ENCODE measurements at places on chromosomes 11 and 22. TPM values are rescaled to one million over a fixed set of nuclear protein-coding genes. Genes with fewer than 3 reads are reported as not detected.

The SNX32 gene
- total RNA-seq: 0.47 TPM

The LINC01488 gene
- not detected for total RNA-seq

DNA sequence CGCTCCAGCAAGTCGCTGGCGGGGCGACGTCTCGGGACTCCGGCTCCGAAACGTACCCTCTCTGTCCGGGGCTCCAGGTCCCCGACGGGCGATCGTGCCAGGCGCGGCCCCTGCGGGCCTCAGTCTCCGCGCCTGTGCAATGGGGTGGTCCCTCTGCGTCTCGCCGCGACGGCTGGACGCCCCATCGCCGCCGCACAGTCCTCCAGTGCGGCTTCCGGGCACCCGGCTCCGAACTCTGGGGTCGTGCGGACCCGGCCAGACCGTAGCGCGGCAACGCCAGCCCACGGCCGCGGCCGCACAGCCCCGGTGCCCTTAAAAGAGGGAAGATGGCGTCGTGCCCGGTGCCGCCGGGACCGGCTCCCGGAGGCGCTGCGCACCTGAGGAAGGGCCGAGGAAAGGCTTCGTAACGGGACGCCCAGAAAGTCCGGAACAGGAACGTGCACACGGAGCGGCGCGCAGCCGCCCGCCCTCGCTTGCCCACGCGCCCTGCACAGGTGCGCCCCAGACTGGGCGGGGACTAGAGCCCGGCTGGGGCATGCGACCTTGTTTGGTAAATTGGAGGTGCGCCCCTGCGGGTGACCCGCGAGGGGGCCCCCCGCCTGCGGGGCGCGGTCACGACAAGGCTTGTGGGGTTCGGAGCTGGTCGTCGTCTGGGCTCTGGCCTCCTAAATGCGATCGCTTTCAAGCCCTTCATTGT is 525 bp downstream of the BIK start:
- H3K4me1 ChIP-seq: peaks cover 19% of the 10 kb centered on the region
- H3K4me3 ChIP-seq: peak overlapping the region; percentile 75
- peak; percentile 75 for DNase-seq
- peak overlapping the region; percentile 54 for H3K27ac ChIP-seq

GRCh38 chr22:48061726-48062125 is 1299.3 kb downstream of the TBC1D22A start:
- H3K36me3 ChIP-seq: no peaks in the 10 kb centered on the region
- no peak overlapping the region for H3K27ac ChIP-seq
- no peaks in the 10 kb centered on the region for H3K4me1 ChIP-seq
- H3K4me3 ChIP-seq: no peak overlapping the region

The MPZL2 gene
- total RNA-seq: 85.3 TPM

- H3K27ac ChIP-seq: no peak overlapping the region
- H3K4me3 ChIP-seq: no peak overlapping the region
- no peaks in the 10 kb centered on the region for H3K36me3 ChIP-seq
Observed at GRCh38 chr11:109984634-109985289, 108.4 kb upstream of the ZC3H12C start.

DNA sequence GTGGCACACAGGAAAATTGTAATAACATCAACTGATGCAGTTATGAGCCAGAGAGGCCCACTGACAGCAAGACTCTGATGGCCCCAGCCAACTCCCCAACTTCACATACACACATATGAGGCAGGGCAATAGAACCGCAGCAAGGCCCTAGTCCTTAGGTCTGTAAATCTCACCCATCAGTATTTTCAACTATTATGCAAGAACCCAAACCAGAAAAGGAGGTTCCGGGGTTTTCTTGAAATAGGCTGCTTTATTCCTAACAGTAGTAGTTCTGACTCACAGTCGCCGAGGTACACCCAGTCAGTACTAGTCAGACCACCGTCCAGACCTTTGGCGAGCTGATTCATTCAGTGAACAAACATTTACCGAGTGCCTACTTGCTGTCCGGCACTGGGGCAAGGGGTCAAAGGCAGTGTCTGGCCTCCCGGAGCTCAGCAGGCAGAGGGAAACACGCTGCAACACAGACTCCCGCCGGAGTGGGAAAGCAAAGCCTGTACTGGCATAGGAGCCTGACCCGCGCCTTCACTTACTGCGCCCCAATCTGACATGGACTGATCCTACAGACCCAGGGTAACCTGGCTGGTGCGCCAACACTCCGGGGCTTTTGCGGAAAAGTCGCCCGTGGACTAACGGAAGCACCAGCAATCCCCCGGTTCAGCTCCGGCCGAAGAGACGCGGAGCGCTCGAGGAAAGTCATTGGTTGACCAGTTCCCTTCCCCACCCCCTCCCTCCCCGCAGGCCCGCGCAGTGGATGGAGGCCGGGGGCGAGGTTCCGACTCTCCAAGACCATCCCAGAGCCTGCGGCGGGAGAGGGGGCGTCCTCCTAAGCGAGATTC is 1.3 kb downstream of the PLEKHA7 start:
- peak overlapping the region; percentile 73 for H3K4me3 ChIP-seq
- no peaks in the 10 kb centered on the region for H3K36me3 ChIP-seq
- peaks cover 19% of the 10 kb centered on the region for H3K27me3 ChIP-seq
- peak overlapping the region; percentile 69 for H3K27ac ChIP-seq
- DNase-seq: peak; percentile 56

DNA sequence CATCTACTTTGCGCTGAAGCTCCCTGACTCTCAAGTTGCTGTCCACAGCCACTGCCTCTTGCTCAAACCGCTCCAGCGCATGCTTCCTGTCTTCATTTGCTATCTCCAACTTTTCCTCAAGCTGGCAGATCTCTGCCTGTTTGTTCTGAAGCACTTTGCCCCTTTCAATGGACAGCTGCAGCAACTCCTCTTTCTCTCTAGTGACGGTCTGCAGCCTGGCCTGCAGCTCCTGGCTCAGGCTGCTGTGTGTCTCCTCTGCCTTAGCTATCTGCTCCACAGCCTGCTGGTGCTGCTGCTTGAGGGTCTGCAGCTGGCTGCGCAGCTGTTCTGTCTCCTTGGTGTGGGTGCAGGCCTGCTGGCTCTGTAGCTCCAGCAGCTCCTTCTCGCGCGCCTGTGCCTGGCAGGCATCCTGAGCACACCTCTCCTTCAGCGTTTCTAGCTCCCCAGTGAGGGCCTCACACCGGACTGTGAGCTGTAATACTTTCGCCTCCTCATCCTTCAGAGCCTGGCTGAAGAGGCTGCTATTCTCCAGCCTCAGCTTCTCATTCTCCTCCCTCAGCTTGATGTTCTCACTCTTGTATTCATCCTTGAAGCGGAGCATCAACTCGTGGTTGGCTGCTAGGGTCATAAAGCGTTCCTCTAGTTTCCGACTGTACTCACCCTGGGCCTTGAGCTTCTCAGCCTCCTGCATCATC is 723 bp downstream of the CCDC89 start:
- H3K4me1 ChIP-seq: peaks cover 14% of the 10 kb centered on the region
- peak; percentile 48 for DNase-seq
- no peaks in the 10 kb centered on the region for H3K27me3 ChIP-seq
- no peaks in the 10 kb centered on the region for H3K36me3 ChIP-seq

- peaks cover 4% of the 10 kb centered on the region for H3K27me3 ChIP-seq
- H3K4me3 ChIP-seq: no peak overlapping the region
- DNase-seq: no peak
- H3K27ac ChIP-seq: no peak overlapping the region
- no peaks in the 10 kb centered on the region for H3K36me3 ChIP-seq
- no peaks in the 10 kb centered on the region for H3K4me1 ChIP-seq
Observed at GRCh38 chr11:33507967-33508366, 192.7 kb downstream of the C11orf91 start.

The HSPB2 gene
- total RNA-seq: 6.4 TPM

GRCh38 chr11:130118636-130119387 is 40.8 kb upstream of the ST14 start:
- no peaks in the 10 kb centered on the region for H3K27me3 ChIP-seq
- no peak overlapping the region for H3K4me3 ChIP-seq
- H3K27ac ChIP-seq: no peak overlapping the region
- H3K36me3 ChIP-seq: peaks cover 31% of the 10 kb centered on the region
- peaks cover 52% of the 10 kb centered on the region for H3K4me1 ChIP-seq

DNA sequence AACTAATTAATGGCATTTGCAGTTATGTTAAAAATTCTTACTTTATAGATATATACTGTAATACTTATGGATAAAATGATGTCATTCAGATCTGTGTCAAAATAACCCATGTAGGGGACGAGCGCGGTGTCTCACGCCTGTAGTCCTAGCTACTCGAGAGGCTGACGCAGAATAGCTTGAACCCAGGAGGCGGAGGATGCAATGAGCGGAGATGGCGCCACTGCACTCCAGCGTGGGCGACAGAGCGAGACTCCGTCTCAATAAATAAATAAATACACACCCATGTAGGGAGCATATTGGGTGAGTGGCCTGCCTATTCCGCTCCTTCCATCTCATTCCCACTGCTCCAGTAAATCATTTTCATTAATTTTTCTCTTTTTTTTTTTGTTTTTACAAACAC is 7.1 kb downstream of the SNU13 start:
- DNase-seq: no peak
- peak overlapping the region; percentile 60 for H3K4me3 ChIP-seq
- H3K4me1 ChIP-seq: peaks cover 6% of the 10 kb centered on the region
- H3K27ac ChIP-seq: peak overlapping the region; percentile 88
- peaks cover 39% of the 10 kb centered on the region for H3K36me3 ChIP-seq
- H3K27me3 ChIP-seq: no peaks in the 10 kb centered on the region

DNA sequence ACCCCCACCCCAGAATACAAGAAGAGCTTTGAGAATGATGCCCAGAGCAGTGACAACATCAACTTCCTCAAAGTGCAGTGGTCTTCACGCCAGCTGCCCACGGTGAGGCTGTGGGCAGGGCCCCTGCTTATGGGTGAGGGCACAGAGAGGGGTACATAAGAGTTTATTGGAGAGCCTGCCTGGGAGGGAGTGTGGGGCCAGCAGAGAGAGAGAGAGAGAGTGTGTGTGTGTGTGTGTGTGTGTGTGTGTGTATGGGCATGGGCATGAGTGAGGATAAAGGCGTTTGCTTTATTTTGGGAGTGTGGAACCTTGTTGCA is 9.5 kb downstream of the PHOX2A start:
- no peak overlapping the region for H3K27ac ChIP-seq
- no peaks in the 10 kb centered on the region for H3K27me3 ChIP-seq
- no peak for DNase-seq
- H3K4me1 ChIP-seq: peaks cover 22% of the 10 kb centered on the region
- no peak overlapping the region for H3K4me3 ChIP-seq
- H3K36me3 ChIP-seq: peaks cover 88% of the 10 kb centered on the region

- no peak overlapping the region for H3K27ac ChIP-seq
- H3K36me3 ChIP-seq: no peaks in the 10 kb centered on the region
Observed at GRCh38 chr11:8287703-8288102, 24.0 kb upstream of the LMO1 start.

DNA sequence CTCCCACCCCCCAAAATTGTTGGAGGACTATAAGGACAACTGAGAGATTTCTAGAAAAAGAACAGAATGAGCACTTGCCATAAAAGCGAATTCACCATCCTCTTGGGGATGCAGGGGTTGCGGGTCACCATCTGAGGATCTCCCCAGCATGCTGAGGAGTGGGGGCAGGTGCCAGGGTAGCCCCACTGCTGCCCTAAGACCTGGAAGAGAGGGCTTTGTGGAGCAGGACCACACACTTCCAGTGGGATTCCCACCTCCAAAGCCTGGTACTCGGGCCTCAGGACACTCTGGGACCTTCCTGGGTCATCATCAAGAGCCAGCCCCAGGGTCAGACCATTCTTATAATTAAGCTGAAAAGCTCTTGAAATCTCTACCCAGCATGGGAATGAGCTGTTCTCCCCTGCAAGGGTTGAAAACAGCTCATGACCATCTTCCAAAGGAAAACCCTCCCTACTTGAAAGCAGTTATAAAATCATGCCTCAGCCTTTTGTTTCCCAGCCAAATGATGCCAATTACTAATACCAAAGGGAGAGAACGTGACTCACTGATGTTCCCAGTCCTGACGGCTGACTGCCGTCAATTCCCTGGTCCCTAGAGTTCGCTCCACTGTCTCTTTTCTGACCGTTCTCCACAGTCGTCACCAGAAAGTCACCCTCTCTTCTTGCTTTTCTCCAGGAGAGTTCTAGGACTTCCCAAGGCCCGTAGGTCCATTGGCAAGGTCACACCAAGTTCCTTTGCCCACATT is 76.8 kb upstream of the CREB3L1 start:
- H3K4me1 ChIP-seq: no peaks in the 10 kb centered on the region
- no peak for DNase-seq
- no peak overlapping the region for H3K4me3 ChIP-seq
- no peaks in the 10 kb centered on the region for H3K36me3 ChIP-seq
- no peaks in the 10 kb centered on the region for H3K27me3 ChIP-seq

The TRIM66 gene
- total RNA-seq: 11.0 TPM

DNA sequence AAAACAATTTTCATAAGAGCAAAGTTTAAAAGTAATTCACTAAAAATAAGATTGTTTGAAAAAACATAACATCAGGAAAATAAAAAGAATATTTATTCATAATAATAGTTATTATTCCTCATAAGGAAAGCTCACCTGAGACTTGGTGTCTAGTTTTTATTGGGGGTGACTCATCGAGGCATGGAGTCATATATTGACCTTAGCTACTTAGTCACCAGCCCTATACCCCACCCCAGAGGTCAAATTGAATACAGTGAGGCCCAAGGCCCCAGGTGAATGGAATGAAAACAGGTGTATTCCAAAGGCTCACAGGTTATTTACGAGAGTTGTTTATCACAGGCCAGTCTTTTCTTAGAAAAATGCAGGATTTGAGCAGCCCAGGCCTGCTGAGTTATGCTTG is 36.9 kb downstream of the CNTF start:
- no peak overlapping the region for H3K4me3 ChIP-seq
- DNase-seq: no peak
- no peaks in the 10 kb centered on the region for H3K4me1 ChIP-seq
- peaks cover 9% of the 10 kb centered on the region for H3K27me3 ChIP-seq
- H3K36me3 ChIP-seq: no peaks in the 10 kb centered on the region

DNA sequence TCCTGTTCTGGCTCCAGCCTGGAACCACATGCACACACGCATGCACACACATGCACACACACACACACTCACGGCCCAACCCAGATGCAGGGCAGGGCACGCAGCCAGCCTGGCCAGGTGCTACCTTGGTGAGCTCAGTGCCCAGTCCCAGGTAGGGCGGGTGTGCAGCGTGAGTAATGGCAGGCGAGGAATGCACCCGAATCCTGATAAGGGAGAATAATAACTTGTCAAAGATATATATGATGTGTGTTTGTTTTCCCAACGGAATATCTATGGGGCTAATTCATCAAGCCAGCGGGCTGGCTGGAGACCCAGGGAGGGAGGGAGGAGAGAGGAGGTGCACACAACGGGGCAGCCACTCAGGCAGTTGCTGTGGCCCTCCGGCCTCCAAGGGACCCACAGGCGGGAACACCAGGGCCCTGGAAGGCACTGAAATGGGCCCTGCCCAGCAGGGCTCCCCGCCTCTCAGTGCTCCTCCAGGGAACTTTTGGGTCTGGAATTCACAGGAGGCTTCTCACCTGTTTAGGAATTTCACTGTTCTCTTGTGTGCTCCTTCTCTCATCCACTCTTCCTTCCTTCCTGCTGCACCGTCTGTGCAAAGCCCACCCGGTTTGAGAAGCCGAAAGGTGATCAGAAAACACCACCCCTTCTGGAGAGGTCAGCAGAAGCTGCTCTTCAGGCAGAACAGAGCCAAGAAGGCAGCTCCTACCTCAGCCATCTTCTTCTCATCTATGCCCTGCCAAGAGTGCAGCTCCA is 79.0 kb downstream of the BUD13 start:
- no peak for DNase-seq
- H3K36me3 ChIP-seq: no peaks in the 10 kb centered on the region
- no peaks in the 10 kb centered on the region for H3K4me1 ChIP-seq
- no peak overlapping the region for H3K4me3 ChIP-seq
